ENCODE measurements at places on chromosomes 11 and 22.

DNA sequence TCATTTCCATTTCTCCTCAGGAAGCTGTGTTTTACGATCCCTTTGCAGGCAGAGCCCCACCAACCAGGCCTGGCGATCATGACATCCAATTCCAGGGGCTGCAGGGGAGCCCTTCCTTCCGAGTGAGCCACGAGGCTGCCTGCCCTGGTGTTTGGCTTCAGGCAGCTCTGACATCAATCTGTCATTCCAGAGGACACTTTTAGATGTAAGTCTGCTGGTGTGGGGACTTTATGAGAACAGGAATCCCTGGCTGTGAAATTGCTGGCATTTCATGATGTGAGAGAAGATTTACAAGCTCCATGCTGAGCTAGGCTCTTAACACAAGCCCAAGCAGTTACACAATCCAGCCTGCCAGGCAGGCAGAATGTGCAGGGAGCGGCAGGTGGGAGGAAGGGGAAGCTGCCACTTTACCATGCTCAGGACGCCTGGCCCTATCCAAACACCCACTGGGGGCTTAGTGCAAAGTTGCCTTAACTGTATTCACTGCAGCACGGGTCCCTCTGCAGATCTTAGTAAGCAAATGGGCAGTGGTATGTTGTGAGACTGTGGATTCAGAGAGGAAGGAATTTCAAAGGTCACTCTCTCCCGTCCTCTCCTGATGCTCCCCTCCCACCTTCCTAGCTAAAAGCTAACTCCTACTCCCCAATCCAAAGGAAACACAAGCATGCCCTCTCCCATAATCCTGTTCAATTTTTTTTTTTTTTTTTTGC, 43.4 kb upstream of the MICAL2 start:
- peaks cover 20% of the 10 kb centered on the region for H3K4me1 ChIP-seq
- no peaks in the 10 kb centered on the region for H3K27me3 ChIP-seq

- H3K4me3 ChIP-seq = no peak overlapping the region
- no peaks in the 10 kb centered on the region for H3K36me3 ChIP-seq
- H3K27me3 ChIP-seq = no peaks in the 10 kb centered on the region
- no peak for DNase-seq
Observed at GRCh38 chr22:36743591-36744412, 32.1 kb downstream of the IFT27 start.

DNA sequence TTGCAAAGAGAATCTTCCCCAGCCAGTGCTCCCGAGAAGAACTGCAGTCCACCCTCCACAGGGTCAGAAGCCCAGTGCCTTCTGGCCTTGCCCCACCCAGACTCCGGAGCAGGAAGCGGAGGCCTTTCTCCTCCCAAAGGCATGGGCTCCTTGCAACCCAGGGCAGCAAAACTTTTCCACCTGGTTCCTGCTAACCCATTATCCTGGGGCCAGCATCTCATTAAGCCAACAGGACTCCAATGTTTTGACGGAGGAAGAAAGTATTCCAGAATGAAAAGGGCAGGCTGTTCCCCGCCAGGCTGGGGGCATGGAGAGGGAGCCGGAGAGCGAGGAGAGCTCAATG, 88.1 kb downstream of the RTL6 start:
- no peaks in the 10 kb centered on the region for H3K36me3 ChIP-seq
- H3K4me3 ChIP-seq = no peak overlapping the region
- DNase-seq = no peak
- H3K27ac ChIP-seq = no peak overlapping the region

DNA sequence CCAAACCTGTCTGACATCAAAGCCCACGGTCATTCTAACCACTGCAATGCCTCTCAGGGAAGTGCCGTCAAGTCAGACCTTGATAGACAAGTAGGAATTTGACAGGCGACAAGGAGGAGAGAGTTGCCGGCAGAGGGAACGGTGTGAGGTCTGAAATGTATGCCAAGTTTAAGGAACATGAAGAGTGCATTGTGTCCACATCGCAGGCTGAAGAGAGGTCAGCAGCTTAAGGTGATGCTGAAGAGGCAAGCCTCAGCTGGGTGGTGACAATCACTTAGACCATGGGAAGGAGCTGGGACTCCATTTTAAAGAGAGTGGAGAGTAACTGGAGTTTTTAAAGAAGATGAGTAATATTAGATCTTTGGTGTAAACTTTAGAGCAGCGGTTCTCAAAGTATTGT, 104.9 kb upstream of the TBCEL start:
- no peak overlapping the region for H3K27ac ChIP-seq
- no peak for DNase-seq
- H3K4me1 ChIP-seq = no peaks in the 10 kb centered on the region

- DNase-seq = peak; percentile 80
- H3K4me1 ChIP-seq = no peaks in the 10 kb centered on the region
- peak overlapping the region; percentile 95 for H3K4me3 ChIP-seq
- peak overlapping the region; percentile 99 for H3K27ac ChIP-seq
Observed at GRCh38 chr11:65417702-65418430, 4.7 kb upstream of the NEAT1 start.

GRCh38 chr22:46105494-46106278, 44.6 kb upstream of the PPARA start:
- H3K27ac ChIP-seq = peak overlapping the region; percentile 80
- H3K4me1 ChIP-seq = peaks cover 100% of the 10 kb centered on the region
- DNase-seq = no peak
- no peaks in the 10 kb centered on the region for H3K27me3 ChIP-seq

DNA sequence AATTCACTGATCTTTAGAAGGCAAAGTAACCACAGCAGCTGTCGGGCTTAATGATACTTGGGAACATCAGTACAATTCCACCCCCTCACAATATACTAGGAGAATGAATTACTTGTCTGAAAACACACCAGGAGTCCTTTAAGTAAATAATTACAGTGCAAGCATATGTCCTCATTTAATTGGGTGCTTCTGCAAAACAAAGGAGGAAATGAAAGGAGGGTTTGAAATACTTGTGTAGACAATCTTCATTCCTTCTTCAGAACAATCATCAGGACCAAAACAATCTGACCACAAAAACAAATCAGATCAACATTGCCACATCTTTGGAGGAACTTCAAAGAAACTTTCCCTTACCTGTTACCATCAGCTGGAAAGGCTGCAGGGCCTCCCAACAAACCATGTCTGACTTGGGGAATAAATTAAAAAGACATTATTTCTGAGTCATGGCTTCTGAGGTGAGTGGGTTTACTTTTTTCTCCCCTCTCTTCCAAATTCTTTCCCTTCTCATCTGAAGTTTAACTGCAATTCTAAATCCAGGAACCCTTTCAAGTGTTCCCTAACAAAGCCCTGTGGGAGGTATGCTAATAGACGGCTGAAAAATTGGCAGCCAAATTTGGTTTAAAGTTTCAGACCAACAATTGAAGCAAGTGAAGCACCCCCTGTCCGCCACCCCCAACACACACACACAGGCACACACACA, 12.5 kb upstream of the CCDC117 start:
- no peak overlapping the region for H3K27ac ChIP-seq
- no peaks in the 10 kb centered on the region for H3K4me1 ChIP-seq
- no peaks in the 10 kb centered on the region for H3K36me3 ChIP-seq
- no peaks in the 10 kb centered on the region for H3K27me3 ChIP-seq
- H3K4me3 ChIP-seq = no peak overlapping the region

DNA sequence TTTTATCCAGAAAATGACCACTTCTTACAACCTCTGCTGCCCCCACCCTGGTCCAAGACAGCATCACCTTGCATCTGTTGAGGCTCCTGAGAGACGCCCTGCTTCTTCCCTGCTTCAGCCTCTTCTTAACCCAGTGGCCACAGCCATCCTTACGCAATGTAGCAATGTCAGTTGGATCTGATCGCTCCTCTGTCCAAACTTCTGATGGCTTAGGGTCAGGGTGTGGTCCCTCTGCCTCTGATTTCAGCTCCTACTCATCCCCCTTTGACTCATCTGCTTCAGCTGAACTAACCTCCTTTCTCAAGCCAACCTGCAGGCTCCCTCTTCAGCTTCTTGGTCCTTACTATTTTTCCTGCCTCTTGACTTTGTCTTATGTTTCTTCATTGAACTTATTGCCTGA, 280.8 kb downstream of the KIRREL3 start:
- no peaks in the 10 kb centered on the region for H3K36me3 ChIP-seq
- H3K27ac ChIP-seq = no peak overlapping the region
- H3K4me3 ChIP-seq = no peak overlapping the region
- no peaks in the 10 kb centered on the region for H3K27me3 ChIP-seq

- no peaks in the 10 kb centered on the region for H3K36me3 ChIP-seq
- no peak for DNase-seq
- no peaks in the 10 kb centered on the region for H3K27me3 ChIP-seq
- H3K4me3 ChIP-seq = no peak overlapping the region
- no peak overlapping the region for H3K27ac ChIP-seq
- no peaks in the 10 kb centered on the region for H3K4me1 ChIP-seq
Observed at GRCh38 chr11:9025101-9025850, 21.5 kb upstream of the NRIP3 start.

DNA sequence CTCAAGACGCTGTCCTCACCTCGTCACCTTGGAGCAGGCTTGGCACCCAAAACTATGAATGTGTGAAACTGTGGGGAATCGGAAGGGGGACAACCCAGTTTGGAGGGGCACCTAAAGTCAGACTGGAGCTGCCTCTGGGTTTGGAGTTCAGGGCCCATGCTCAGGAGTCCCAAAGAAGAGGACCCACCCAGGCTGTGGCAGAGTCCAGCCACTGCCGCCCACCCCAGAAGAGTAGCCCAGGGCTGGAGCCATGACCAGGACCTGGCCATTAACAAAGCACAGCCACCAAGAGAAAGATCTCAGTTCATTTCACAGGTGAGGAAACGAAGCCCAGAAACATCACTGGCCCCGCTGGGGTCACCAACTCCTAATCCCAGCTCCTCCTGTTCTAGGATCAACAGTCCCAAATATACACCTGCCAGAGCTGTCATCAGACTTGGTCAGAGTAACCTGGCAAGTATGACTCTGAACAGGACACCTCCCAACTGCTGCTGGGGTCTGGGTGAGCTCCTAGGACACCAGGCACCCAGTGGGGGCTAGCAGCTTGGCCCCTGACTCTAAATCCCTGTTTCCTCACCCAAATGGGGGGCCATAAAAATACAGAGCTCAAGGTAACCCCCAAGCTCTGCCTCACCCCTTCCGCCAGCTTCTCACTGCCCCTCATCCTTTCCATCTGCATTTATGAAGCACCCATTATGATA, 2.7 kb downstream of the RAB3IL1 start:
- no peak for DNase-seq
- no peaks in the 10 kb centered on the region for H3K27me3 ChIP-seq
- H3K36me3 ChIP-seq = no peaks in the 10 kb centered on the region
- H3K4me1 ChIP-seq = peaks cover 50% of the 10 kb centered on the region
- peak overlapping the region; percentile 80 for H3K27ac ChIP-seq

- DNase-seq = no peak
- H3K27ac ChIP-seq = no peak overlapping the region
- no peaks in the 10 kb centered on the region for H3K36me3 ChIP-seq
- no peaks in the 10 kb centered on the region for H3K27me3 ChIP-seq
- H3K4me3 ChIP-seq = no peak overlapping the region
- no peaks in the 10 kb centered on the region for H3K4me1 ChIP-seq
Observed at GRCh38 chr11:65219930-65220213, 38.1 kb downstream of the CAPN1 start.

- no peaks in the 10 kb centered on the region for H3K36me3 ChIP-seq
- H3K4me1 ChIP-seq = no peaks in the 10 kb centered on the region
- no peak overlapping the region for H3K27ac ChIP-seq
- H3K27me3 ChIP-seq = no peaks in the 10 kb centered on the region
- no peak for DNase-seq
- no peak overlapping the region for H3K4me3 ChIP-seq
Observed at GRCh38 chr11:93520726-93521509, 22.3 kb downstream of the SMCO4 start.

Data from right atrium auricular region (tissue), 2 donors.